IMR-90 (cell line): ENCODE measurements at places on chromosomes 5 and 9. TPM values are rescaled to one million over a fixed set of nuclear protein-coding genes. Genes with fewer than 3 reads are reported as not detected.

DNA sequence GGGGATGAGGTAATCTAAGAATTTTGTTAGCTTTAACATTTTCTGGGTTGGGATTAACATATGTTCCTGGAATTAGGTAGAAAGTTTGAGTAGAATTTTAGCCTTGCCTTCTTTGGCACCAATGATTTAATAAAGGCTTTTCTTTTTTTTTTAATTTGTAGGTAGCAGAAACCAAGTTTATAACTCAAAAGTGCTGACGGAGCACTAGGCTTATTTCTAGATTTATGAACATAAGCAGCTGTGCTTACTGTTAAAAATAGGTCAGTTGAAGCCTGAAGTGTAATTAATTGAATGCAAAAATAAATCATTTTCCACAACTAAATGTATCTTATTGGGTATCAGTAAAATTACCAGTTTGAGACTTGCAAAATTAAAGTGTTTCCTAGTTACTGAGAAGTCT is 62.4 kb downstream of the TAF11L14 start:
- DNase-seq: no peak

DNA sequence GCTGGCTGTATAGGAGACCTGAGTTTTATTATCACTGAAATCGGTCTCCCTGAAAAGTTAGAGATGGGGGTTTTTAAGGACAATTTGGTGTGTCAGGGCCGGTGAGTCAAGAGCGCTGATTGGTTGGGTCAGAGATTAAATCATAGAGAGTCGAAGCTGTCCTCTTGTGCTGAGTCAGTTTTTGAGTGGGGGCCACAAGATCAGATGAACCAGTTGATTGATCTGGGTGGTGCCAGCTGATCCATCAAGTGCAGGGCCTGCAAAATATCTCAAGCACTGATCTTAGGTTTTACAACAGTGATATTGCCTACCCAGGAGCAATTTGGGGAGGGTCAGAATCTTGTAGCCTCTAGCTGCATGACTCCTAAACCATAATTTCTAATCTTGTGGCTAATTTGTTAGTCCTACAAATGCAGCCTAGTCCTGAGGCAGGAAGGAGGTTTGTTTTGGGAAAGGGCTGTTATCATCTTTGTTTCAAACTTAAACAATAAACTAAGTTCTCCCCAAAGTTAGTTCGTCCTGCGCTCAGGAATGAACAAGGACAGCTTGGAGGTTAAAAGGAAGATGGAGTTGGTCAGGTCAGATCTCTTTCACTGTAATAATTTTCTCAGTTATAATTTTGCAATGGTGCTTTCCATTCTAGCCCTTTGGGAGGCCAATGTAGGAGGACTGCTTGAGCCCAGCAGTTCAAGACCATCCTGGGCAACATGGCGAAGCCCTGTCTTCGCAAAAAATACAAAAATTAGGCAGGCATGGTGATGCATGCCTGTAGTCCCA is 31.6 kb upstream of the RFK start:
- no peak for DNase-seq

GRCh38 chr5:177194268-177194667 is 60.7 kb downstream of the NSD1 start:
- DNase-seq: peak; percentile 94

- no peak for DNase-seq
Measured at GRCh38 chr5:133985540-133986180, 17.2 kb upstream of the C5orf15 start.

DNA sequence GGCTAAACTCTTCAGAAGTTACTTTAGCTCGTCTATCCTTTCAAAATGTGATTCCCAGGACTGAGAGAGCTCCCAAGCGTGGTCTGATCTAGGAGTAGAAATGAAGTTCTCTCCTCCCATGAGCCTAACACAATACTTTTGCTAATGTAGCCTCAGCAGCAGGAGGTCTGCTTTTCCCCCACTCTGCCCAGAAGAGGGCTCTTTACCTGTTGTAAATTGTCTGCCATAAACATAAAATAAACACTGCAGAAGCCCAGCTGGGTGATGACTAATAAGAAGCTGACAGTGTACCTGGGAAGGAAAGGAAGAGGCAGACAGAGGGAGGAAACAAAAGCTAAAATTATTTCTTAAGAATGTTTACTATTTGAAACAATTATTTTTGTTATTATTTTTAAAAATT is 15.4 kb downstream of the SLC36A3 start:
- no peak for DNase-seq

DNA sequence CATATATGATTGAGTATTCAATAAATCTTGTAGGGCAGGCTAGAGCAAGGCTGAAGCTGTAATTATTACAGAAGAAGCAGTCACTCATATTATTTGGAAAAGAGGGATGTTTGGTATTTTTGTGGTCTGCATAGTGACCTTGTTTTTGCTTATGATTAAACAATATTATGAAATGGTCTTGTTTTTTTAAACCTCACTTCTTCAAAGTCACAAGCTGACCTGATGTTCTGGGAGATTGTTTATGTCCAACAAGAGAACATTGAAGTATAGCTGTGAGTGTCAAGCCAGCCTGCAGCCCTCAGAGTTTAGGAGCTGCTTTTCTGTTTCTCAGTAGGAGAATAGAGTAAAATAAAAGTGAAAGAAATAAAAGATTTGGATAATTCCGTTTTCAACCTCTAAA is 342.2 kb downstream of the LRRC70 start:
- DNase-seq: no peak

- peak; percentile 100 for DNase-seq
Measured at GRCh38 chr9:109816490-109816889, 36.5 kb downstream of the PALM2AKAP2 start.

- peak; percentile 19 for DNase-seq
Measured at GRCh38 chr9:6829027-6829426, 71.3 kb downstream of the KDM4C start.

DNA sequence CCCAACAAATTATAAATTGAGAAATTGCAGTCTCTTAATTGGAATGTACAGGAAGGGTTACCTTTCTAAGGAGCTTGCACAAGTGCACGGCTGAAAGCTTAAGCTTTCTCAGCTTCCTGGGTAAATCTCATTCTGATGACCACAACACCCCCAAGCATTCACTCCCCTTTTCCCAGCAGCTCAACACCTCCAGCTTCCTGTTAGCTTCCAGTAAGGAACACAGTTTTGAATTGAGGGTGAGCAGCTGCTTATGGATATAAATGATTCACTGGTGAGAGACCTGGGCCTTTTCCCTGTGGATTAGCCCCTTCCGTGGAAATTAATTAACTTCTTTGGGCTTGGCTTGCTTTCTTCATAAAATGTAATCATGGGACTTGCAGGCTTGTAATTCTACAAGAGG is 101.2 kb downstream of the SLC28A3 start:
- peak; percentile 13 for DNase-seq

GRCh38 chr5:51018423-51018822 is 352.0 kb downstream of the PARP8 start:
- DNase-seq: no peak

- no peak for DNase-seq
Measured at GRCh38 chr9:130555968-130556367, 23.4 kb upstream of the FUBP3 start.

DNA sequence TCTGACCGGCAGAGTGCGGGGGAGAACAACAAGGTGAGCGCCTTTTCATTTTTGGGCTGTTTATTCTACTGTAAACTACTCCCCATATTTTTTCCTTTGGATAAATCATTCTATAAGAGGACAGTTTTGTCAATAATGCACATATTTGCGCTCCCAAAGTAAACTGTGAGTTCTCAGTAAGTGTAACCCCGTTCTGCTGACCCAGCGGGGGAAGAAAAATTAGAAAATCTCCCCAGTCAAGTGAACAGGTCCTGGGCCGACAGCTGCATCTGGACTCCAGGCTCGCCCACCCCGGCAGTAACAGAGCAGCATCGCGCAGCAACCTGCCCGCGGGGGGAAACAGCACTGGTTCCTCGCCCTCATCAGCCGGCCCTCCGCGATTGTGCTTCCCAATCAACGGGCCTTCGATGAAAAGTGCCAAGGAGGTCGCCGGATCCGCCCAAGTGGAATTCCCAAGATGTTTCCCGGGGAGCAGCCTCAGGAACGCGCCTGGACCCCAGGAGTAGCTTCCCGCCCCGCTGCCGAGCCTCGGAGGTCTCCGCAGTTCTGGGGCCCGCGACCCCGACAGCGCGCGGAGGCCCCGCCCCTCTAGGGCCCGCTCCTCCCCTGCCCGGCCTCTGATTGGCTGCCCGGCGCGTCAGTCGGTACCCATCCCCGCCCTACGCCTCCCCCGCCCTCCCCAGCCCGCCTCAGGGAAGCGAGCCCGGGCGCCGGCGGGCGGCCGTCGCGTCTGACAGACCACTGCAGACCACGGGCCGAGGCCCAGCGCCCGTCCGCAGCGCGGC is at the start of gene OTULINL:
OTULINL (plus strand) TSS at position 687 of the 785 bp plus-strand sequence. CDS start 103 bp downstream, outside the sequence.
- peak; percentile 47 for DNase-seq

DNA sequence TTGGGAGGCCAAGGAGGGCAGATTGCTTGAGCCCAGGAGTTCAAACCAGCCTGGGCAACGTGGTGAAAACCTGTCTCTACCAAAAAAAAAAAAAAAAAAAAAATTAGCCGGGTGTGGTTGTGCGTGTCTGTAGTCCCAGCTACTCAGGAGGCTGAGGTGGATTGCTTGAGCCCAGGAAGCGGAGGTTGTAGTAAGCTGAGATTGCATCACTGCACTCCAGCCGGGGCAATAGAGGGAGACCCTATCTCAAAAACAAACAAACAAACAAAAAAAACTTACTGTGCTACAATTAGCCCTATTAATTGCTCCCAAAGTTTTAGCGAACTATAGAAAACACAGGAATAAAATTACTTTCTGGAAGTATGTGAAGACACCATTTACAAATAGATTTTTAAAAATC is 67.6 kb downstream of the ANKHD1 start:
- no peak for DNase-seq

DNA sequence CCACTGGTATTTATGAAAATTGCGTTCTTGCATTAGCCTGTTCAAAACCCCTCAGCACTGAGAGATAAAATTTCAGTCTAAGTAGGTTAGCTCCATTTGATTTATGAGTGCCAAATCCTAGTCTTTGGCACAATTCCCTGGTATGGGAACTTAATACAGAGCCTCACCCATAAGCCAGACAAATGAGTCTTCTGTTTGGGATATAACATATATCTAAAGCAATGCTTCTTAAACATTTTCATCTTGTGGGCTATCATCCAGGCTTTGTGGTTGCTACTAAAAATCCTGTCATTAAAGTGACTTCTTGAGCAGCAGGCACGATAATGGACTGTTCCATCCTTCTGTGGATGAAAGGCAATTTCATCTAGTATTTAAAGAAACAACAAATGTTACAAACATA is 419.5 kb upstream of the ACTBL2 start:
- no peak for DNase-seq

DNA sequence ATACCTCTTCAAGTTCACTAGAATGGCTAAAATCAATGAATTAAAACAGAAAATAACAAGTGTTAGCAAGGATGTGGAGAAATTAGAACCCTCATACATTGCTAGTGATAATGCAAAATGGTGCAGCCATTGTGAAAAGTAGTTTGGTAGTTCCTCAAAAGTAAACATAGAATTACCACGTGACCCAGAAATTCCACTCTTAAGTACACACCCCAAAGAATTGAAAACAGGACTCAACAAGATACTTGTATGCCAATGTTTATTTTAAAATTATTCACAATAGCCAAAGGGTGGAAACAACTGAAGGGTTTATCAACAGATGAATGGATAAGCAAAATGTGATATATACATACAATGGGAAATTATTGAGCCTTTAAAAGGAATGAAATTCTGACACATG is 70.3 kb downstream of the BARX1 start:
- DNase-seq: no peak

GRCh38 chr5:59245198-59245597 is 648.3 kb downstream of the PDE4D start:
- no peak for DNase-seq

GRCh38 chr5:176743136-176743861 is 67.1 kb upstream of the UNC5A start:
- no peak for DNase-seq

- no peak for DNase-seq
Measured at GRCh38 chr9:86515221-86515620, 161.0 kb upstream of the TUT7 start.

DNA sequence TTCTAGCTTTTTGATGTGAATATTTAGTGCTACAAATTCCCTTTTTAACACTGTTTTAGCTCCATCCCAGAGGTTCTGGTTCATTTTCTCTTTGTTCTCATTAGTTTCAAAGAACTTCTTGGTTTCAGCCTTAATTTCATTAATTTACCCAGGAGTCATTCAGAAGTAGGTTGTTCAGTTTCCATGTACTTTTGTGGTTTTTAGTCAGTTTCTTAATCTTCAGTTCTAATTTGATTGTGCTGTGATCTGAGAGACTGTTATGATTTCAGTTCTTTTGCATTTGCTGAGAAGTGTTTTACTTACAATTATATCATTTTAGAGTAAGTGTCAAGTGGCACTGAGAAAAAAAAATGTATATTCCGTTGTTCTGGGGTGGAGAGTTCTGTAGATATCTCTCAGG is 240.1 kb upstream of the RASA1 start:
- DNase-seq: no peak

GRCh38 chr9:99387431-99387830 is 165.3 kb downstream of the SEC61B start:
- DNase-seq: no peak

- DNase-seq: no peak
Measured at GRCh38 chr5:142692321-142692894, 6.5 kb upstream of the FGF1 start.

Gene APBA1
- polyA plus RNA-seq: 5.1 and 8.8 TPM in 2 replicates

Gene NUTM2G
- polyA plus RNA-seq: not detected in 2 replicates

Gene SPATA31D3
- polyA plus RNA-seq: not detected in 2 replicates

Gene PARP8
- 6.5 and 6.9 TPM in 2 replicates for polyA plus RNA-seq

Gene UIMC1
- 15.7 and 19.5 TPM in 2 replicates for polyA plus RNA-seq

Gene PCDHB10
- 0.19 and 0.22 TPM in 2 replicates for polyA plus RNA-seq

Gene C5orf58
- polyA plus RNA-seq: not detected in 2 replicates
